ENCODE measurements at places on chromosomes 12 and 14. TPM values are rescaled to one million over a fixed set of nuclear protein-coding genes. Genes with fewer than 3 reads are reported as not detected.

GRCh38 chr14:80491131-80491530 lies 279.8 kb upstream of the DIO2 start:
- DNase-seq: no peak

DNA sequence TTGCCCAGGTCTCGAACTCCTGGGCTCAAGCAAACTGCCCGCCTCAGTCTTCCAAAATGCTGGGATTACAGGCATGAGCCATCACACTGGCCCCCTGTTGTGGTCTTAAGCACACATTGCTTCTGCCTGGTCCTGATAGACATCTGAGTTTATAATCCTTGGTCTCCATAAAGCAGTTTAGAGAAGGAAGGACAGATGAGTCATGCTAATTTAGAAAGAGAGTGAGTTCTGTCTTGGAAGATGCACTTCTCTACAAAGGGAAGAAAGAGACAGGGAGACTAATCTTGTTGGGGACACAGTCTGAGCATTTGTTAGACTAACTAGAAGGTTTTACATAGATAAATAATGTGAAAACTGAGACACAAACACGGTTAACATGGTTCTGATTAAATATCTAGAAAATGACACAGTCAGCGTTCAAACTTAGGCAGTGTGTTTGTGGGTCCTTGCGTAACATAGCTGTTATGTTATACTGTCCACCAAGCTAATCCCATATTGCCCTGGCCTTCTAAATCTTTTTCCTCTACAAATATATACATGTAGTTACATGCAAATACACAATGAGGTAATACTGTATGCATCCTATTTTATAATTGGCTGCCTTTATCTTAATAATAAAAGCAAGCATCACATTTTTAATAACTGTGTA lies 31.0 kb downstream of the SAMD4A start:
- no peak for DNase-seq

GRCh38 chr12:59250766-59251165 lies 330.5 kb upstream of the LRIG3 start:
- no peak for DNase-seq

- DNase-seq: no peak
Measured at GRCh38 chr12:104747330-104747729, 210.8 kb downstream of the SLC41A2 start.

- DNase-seq: peak; percentile 54
Measured at GRCh38 chr14:76778546-76779215, 17.4 kb downstream of the VASH1 start.

The EIF2S3B gene
- total RNA-seq: 0.69 TPM
